ENCODE measurements at places on chromosomes 12 and 14.

GRCh38 chr12:110821917-110822316, 24.9 kb upstream of the CCDC63 start:
- no peak for DNase-seq

DNA sequence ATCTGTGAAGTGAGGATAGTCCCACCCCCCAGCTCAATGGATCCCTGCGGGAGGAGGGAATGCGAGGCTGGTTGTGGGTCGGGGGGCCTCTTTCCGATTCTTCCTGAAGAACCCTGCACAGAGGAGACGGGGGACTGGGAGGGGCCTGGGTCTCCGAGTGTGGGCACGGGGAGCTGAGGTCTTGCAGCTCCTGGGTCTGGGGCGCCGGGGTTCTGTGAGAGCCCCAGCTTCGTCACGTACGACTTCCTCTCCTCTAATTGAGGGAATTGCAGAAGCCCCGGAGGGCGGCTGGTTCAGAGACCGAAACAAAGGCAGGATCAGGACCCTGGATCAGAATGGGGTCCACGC, 66.6 kb downstream of the DIO3 start:
- DNase-seq: no peak

DNA sequence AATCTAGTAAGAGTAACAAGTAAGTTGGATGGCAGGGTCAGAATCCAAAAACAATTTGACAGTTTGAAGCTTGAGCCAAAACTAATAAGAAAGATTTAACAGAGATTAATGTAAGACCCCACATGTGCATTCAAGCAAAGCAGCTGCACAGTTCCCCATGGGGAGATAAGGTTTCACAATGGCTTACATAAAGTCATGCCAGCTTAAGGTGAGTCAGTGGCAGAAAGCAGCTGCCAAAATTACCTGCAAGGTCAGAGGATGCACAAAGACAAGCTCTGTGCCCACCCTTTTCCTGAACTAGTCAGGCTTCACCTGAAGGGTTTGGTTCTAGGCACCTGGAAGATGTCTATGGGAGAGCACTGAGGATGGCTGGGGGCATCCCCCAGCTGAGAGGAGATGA, 36.6 kb upstream of the KRT77 start:
- DNase-seq: no peak

GRCh38 chr12:53710091-53710490, 17.2 kb downstream of the CALCOCO1 start:
- DNase-seq: no peak

Data from right kidney (tissue), 9 donors.